Skeletal muscle cell (primary cell): ENCODE measurements at places on chromosomes 6 and 20.

GRCh38 chr20:63767886-63768285 is 28.3 kb downstream of the SLC2A4RG start:
- DNase-seq, result no peak

DNA sequence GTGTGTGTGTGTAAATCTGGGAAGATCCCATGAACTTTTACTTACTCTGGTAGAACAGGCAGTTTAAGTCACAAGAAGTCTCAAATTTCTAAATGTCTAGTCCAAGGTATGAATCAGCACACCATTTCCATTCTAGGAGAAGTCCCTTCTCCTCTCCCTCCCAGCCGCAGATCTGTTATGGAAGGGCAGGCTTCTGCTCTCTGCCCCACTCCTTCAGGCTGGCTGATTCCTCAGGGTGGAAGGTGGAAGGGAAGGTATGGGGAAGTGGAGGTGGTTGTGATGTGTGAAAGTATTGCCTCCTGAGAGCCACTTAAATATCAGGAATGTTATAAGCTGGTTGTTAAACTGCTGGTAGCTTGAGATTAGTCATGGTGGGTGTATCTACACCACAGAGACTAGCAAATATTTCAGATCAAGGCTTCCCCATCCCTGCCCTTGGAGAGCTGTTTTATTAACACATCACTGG is 44.5 kb upstream of the LAMA4 start:
- peak; percentile 87 for DNase-seq

DNA sequence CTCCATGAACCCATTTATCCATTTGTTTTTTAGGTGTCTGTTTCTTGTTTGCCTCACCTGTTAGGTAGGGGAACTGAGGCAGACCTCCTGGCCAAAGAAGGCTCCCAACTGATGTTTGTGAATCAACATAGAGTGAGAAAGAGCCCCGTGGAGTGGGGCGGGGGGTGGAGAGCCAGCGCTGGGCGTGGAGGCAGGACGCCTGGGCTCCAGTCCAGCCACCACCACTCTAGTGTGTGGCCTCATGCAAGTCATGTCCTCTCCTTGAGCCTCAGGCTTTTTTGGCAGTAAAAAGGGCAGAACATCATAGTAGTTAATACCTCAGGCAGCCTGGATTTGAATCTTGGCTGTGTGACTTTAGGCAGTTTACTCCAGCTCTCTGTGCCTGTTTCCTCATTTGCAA is 42.2 kb upstream of the SCRT2 start:
- no peak for DNase-seq

DNA sequence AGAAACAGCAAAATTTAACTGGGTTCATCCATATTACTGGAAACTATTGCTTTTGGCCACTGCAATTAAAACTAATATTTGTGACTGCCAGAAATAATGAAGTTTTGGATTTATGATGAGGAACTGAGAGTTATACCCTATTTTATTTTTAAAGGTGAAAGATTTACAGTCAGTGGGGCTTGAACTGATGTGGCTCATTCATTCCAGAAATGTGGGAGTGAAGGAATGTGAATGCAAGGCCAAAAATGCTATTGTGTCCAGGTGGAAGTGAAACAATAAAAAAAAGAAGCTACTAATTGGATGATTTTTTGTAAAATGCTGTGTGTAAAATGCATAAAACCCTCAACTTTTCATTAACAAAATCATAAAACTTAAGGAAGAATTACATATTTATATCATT is 491.9 kb downstream of the COL12A1 start:
- no peak for DNase-seq

DNA sequence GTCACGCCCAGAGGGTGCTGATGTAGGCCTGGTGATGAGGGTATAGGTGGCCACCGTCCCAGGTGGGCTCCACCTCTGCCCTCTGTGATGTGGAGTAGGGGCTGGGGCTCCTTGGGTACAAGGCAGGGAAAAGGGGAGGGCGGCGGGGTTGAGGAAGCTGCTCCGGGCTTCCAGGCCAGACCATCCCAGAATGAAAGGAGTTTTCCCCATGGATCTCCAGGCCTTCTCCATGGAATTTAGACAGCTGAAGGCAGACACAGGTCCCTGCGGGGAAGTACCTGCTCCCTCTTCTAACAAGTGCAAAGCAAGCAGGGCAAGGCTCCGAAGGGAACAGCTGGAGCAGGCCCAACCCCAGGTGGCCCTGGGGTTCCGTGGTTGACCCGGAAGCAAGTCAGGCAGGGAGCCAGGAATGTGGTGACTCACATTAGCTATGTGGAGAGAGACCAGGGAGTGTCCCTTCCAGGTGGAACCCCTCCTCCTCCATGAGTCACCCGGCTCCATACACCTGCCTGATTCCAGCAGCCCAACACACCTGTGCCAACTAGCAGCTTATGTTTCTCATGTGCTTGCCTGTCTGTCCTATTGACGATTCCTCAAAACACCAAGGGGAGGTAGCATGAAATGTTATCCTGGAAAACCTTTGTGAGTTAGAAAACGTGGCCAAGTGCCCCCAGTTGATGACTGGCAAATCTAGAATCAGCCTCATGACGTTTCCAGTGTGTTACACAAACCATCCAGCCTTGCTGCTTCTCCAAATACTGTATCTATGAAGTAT is 59.7 kb upstream of the SNX9 start:
- DNase-seq, result no peak

GRCh38 chr6:49666930-49667757 is 30.5 kb upstream of the RHAG start:
- DNase-seq, result no peak

DNA sequence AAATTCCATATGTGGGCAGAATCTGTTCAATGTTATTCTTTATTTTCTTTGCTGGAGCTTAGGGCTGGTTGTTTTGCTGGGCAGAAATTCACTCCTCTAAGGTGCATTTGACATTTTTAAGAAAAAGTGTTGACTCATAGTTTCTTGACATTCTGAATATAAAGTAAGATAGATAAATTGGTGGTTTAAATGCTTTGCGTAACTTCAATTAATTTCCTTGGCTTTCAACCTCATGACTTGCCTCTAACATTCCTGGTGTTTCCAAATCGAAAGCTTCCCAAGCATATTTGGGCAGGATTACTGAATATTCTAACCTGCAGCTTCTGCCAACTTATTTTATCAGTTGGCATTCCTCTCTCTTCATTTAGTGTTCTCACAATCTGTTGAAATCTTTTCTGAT is 718.7 kb upstream of the ADGRB3 start:
- DNase-seq, result peak; percentile 7

DNA sequence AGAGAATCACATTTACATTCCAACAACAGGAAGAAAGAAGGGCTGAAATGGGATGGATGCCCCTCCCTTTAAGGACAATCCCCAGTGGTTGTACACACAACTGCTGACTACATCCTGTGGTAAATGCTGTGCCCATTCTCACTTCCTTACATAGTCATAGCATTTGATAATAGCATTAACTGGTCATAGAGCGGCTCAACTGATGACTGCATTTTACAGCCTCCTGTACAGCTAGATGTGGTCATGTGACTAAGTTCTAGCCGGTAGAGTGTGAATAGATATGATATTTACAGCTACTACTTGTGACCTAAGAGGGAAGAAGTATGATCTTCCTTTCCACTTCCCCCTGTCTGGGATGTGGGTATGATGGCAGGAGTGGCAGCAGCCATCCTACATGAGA is 24.7 kb downstream of the KCNK17 start:
- no peak for DNase-seq

DNA sequence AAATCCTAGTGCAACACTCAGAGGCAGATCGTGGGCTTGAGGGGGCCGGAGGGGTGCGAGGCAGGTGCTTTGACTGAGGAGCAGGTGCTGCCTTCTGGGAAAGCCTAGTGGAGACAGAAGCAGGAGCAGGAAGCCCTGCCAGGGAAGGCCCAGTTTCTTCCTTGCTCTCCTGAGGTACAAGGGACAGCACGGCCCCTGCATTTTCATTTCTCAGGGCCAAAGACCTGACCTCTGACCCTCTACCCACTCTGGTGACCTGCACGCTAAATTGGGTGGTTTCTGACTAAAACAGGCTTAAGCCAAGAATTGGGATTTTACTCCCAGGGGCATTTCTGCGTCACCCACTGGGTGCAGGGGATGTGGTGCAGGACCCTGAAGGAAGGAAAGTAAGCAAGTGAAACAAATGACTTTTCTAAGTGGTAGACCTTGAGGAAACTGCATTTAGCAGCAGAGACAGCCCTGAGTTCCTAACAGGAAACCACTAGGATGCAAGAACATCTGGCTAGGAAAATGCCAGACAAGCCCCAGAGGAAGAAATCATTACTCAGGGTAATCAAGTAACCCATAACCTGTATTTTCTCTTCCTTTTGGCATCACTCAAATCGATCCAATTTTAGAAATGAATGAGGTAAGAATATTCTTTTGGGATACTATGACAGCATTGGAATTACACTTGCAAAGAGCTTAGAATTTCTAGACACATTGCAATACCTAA is 141.7 kb downstream of the CD164 start:
- no peak for DNase-seq

GRCh38 chr20:33239418-33239817 is 3.6 kb downstream of the BPIFA1 start:
- DNase-seq, result no peak

DNA sequence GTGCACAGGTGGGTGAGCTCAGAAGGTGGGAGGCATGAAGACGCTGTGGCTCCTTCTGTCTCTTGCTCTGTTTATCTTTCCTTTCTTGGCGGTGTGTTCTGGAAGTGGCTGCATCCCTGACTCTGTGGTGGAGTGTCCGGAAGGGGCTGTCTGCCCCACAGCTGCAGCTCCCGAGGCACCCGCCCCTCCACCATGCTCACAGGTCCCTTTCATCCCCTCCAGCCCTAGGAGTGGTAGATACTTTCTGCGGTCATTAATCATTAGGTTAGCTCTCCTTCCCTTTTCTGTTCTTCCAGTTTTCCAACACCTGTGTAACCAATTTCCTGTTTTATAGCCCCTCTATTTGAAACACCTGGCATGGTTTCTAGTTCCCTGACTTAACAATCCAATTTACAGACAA is 65.6 kb downstream of the GJA10 start:
- DNase-seq, result no peak

GRCh38 chr6:79713701-79714322 is 82.7 kb downstream of the SH3BGRL2 start:
- DNase-seq, result peak; percentile 1
